ENCODE measurements at places on chromosomes 2 and 18. TPM values are rescaled to one million over a fixed set of nuclear protein-coding genes. Genes with fewer than 3 reads are reported as not detected.

Gene ABCG5
- total RNA-seq: under 0.01 TPM

Gene SP5
- not detected for total RNA-seq

Gene PUS10
- total RNA-seq: 6.5 TPM

Gene ESPNL
- total RNA-seq: 0.40 TPM

Gene PXDN
- total RNA-seq: 110 TPM

Gene ATP6V1B1
- 1.3 TPM for total RNA-seq

Gene STK39
- total RNA-seq: 16.8 TPM

Gene DAPL1
- total RNA-seq: not detected
